Choroid plexus epithelial cell (primary cell): ENCODE measurements at places on chromosomes 5 and 9.

DNA sequence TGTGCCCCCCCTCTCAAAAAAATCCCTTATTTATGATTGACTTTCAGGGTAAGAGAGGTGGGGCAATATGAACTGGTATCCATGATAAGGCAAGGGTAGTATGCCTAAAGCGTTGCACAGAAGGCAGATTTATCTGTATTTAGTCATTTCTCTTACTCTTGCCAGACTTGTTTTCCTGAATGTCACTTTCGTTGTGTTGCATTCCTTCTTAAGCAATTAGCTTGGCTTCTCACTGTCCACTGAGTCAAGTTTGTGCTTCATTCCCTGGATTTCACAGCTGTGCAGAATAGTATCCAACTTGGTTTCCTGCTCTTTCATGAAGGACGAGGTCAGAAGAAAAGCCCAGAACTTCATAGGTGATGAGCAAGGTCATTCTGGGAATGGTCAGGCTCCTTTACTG is 301.5 kb upstream of the ACTBL2 start:
- DNase-seq = no peak

GRCh38 chr9:69933445-69933844 is 110.2 kb upstream of the MAMDC2 start:
- peak; percentile 12 for DNase-seq

DNA sequence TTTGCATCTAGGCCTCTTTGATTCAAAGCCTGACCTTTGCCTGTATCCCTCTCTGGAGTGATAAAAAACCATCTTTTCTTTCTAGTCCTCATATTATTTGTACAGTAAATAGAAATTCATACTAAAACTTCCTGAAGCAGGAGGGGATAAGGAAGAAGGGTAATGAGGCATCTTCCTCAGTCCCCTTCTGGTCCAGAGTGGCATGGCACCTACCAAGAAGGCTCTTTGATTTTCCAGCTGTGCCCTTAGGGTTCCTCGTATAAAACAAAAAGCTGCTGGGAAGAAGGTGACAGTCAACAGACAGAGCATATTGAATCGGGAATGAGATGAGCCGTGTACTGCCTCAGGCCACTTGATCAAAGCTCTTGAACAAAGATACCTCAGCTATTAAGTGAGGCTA is 71.9 kb upstream of the SPDL1 start:
- DNase-seq = no peak

DNA sequence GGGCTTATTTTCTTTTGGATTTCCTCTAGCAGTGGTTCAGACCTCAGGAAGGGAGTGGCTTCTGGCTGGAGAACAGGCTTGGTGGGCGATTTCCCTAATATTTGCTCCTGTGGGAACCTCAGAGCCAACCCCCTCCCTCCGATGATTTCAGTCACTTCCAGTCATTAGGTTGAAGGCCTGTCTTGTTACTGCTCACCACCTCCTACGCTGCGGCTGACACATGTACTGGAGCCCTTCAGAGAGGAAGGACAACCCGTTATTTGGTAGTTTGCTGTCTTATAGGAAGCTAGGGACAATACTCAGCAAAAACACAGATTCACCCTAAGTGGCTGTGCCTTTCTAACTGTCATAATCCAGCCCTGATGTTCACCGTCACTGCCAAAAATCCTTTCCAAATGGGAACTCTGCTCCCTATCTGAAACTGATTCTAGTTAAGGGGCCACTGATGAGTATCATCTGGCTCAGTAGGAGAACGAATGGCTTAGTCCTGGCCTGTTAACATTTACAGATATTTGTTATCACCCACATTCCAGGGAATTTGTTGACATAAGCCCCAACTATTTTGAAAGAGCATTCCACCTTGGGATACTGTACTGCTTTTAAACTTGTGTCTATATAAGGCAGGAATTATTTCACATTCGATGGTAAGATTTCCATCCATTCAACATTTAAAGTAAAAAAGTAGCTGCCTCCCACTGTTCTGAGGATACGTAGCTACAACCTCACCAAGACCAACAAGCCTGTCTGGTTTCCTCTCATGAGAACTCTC is 29.3 kb upstream of the ANKH start:
- DNase-seq = peak; percentile 71

- DNase-seq = no peak
Observed at GRCh38 chr5:87589587-87589986, 176.9 kb upstream of the CCNH start.

DNA sequence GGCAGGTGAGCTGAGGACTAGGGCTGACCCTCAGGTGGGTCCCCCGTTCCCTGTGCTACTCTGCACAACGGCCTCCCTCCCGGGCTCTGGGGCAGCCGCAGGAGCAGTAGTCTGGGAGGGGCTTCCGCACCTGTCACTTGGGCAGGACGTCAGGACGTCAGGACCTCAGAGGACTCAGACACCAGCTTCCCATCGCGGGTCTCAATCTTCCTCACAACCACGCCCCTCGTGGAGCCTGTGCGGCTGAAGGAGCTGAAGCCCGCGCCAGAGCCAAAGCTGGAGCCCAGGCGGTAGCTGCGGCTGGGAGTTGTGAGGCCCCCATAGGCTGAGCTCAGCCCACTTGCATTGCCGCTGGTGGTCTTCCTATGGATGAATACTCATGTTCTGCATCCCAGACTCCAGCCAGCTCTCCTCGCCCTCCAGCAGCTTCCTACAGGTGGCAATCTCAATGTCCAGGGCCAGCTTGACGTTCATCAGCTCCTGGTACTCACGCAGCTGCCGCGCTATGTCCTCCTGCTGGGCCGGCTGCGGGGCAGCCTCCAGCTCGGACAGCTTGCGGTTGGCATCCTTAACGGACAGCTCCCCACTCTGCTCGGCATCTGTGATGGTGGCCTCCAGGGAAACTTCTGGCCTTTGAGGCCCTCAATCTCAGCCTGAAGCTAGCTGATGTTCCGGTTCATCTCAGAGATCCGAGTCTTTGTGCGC is 381.4 kb upstream of the RGMB start:
- no peak for DNase-seq

DNA sequence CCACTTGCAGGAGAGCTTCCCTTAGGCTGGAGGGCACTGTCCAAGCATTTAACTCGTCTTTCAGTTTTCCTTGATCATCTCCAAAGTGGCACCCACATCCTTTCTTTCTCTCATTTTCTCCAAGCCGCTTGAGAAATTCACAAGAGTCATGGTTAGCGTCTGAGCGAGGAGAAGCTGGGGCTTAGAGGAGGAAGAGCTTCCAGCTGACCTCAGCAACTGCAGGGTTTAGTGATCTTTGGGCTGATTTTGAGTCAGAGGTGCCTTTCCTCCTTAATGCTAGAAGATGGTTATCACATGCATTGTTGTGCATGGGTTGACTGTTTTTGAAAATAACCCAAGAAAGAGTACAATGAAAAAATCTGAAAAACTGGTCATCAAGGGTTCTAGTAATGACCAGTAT is 134.7 kb downstream of the GADD45G start:
- DNase-seq = no peak

DNA sequence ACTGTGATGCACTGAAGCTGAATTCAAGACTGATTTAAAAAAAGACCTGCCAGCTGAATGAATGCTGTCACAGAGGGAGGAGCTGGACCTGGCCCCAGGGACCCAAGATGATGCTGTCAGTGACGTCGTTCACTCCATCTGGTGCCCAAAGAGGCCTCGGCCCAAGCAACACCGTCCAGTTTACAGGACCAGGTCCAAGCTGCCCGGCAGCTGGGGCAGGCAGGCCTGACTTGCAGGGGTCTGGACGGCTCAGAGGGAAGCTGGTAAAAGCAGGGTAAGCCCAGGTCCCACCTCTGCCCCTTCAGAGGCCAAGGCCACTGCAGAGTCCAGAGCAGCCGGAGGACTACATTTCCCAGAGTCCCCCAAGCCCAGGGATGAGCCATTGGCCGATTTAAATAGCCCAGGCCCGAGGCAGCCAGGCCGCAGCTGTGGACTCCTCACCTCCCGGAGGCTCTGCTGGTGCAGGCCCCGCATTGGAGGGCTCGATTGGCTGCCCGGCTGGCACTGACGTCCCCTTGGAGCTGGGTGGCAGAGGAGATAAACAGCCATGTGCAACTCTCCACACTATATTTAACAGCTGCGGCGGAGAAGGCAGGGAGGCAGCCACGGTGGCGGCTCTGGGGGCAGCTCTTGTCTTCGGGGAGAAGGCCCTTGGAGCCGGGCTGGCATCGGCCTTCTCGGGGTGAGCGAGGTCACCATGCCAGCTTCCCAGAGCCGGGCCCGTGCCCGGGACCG is at the start of gene PLPP7:
Gene PLPP7 (plus strand): TSS at position 423 of the 735 bp plus-strand sequence. CDS start 275 bp downstream, at position 698.
- DNase-seq = peak; percentile 45

DNA sequence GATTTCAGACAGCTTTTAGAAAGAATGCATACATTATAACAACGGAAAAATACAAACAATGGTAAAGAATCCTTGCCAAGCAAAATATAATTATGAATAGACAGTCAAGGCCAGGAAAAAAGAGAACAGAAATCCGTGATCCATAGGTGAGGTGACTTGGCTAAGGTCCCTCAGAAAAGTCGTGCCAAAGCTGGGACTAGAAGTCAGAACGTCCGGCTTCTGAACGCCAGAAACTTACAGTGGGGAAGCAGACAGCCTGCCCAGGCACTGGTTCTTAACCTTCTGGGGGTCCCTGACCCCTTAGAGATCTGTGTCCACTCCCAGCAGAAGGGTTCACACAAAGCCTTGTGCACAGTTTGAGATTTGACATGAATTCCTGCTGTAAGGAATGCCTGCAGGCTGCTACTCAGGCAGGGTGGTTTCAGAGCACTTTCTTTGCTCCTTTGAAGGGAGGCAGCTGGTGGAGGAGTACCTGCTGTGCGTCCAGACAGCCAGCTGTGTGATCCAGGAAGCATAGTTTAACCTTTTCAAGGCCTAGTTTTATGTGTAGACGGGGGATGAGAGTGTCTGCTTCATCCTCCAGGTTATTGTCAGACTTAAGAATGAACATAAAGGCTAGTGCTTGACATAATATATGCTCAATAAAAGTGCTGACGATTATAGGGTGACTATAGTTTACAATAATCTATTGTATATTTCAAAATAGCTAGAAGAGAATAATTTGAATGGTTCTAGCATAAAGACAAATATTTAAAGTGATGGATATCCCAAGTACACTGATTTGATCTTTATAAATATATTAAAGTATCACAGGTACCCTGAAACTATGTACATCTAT is 852 bp downstream of the ARHGEF37 start:
- DNase-seq = peak; percentile 65

- no peak for DNase-seq
Observed at GRCh38 chr9:20317701-20318100, 304.6 kb downstream of the MLLT3 start.

DNA sequence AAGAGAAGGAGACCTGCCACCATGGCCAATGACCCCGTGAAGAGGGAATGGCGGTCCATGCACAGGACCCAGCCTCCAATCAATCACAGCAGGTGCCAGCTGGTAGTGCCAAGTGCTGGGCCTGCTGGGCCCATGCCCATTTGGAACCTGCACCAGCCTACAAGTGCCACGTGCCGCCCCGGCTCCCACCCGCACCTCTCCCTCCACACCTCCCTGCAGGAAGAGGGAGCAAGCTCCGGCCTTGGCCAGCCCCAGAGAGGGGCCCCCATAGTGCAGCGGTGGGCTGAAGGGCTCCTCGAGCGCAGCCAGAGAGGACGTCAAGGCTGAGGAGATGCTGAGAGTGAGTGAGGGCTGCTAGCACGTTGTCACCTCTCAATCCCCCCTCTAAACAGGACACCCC is 37.8 kb upstream of the NPR3 start:
- DNase-seq = no peak

- no peak for DNase-seq
Observed at GRCh38 chr9:30197954-30198353, 2186.5 kb upstream of the ACO1 start.

DNA sequence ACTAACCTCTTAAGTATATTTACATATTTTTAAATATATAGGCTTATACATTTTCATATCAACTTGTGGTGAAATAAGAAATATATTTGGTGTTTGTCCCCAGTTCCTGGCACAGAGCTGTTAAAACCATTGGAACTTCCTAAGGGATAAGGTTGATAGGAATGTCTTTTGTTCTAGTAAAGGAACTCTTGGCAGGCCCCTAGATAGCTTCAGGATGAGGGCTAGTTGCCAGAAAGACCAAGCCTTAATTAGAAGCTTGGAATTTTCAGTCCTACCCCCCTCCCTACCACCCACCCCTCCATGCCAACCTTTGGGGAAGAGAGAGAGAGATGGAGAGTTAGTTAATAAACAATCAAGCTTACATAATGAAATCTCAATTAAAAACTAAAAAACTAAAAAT is 638.6 kb upstream of the ACO1 start:
- DNase-seq = no peak

DNA sequence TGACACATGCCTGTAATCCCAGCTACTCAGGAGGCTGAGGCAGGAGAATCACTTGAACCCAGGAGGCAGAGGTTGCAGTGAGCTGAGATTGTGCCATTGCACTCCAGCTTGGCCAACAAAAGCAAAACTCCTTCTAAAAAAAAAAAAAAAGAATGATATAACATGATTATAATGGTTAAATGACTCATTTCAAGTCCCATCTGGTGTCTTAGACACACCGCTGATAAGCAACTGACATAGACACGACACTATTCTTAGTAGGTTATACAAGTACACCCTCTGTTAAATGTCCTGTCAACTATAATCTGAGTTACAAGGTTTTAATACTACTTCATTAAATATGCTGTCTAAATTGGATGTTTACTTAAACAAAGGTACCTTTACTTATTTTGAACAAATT is 405.3 kb upstream of the CLINT1 start:
- DNase-seq = no peak

DNA sequence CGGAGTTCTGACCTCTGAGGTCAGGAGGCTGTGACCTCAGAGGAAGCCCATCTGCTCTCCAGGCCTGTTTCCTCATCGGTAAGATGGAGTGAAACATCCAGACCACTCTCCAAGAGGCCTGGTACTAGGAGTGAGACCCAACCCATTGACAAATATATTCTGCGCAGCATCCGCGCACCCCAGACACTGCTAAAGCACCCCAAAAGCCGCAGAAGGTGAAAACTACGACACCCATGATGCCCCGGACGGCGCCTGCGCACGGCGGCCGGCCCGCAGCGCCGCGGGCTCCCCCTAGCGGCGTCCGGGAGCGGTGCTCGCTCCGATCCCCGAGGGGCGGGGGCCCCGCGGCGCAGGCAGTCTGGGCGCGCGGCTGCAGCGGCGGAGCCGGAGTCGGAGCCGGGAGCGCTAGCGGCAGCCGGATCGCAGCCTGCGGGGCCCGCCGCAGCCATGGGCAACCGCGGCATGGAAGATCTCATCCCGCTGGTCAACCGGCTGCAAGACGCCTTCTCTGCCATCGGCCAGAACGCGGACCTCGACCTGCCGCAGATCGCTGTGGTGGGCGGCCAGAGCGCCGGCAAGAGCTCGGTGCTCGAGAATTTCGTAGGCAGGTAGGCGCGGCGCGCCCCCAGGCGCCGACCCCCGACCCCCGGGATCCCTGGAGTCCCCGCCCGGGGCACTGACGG is at the start of gene DNM1:
Gene DNM1 (plus strand): TSS at position 356 of the 683 bp plus-strand sequence. CDS start 92 bp downstream, at position 448.
- DNase-seq = peak; percentile 61

GRCh38 chr9:6969805-6970204 is 212.0 kb downstream of the KDM4C start:
- no peak for DNase-seq

DNA sequence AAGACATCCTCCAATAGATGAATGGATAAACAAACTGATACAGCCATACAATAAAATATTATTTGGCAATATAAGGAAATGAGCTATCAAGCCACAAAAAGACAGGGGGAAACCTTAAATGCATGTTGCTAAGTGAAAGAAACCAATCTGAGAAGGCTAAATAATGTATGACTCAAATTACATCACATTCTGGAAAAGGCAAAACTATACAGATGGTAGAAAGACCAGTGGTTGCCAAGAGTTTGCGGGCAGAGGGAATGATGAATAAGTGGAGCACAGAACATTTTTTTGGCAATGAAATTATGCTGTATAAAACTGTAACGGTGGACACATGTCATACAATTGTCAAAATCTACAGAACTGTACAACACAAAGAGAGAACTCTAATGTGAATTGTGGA is 63.3 kb downstream of the CSF2 start:
- DNase-seq = peak; percentile 41

GRCh38 chr5:93611273-93611975 is 28.4 kb downstream of the NR2F1 start:
- DNase-seq = no peak
